M059J (cell line): ENCODE measurements at places on chromosomes 7 and 10. TPM values are rescaled to one million over a fixed set of nuclear protein-coding genes. Genes with fewer than 3 reads are reported as not detected.

Gene NEUROG3
- total RNA-seq = not detected in 2 replicates

Gene VWDE
- 3.2 and 4.4 TPM in 2 replicates for total RNA-seq

Gene PLAC9
- not detected in 2 replicates for total RNA-seq

Gene WDR86
- total RNA-seq = 0.05 TPM in 1 of 2 replicates, not detected in the other

Gene C10orf143
- 0.05 TPM in 1 of 2 replicates, not detected in the other for total RNA-seq

Gene SSC4D
- total RNA-seq = 0.39 and 0.44 TPM in 2 replicates

Gene UTF1
- not detected in 2 replicates for total RNA-seq

Gene SNX10
- total RNA-seq = 8.6 and 10.2 TPM in 2 replicates

Gene ANXA8
- total RNA-seq = 0.54 and 2.4 TPM in 2 replicates

Gene TMEM270
- 0.17 and 0.32 TPM in 2 replicates for total RNA-seq

Gene HHEX
- 0.05 TPM in 1 of 2 replicates, not detected in the other for total RNA-seq

Gene TFPI2
- 18.5 and 28.7 TPM in 2 replicates for total RNA-seq

Gene FRMD4A
- total RNA-seq = 4.0 and 10.8 TPM in 2 replicates

Gene HK1
- 46.9 and 70.9 TPM in 2 replicates for total RNA-seq

Gene LRRN3
- 5.9 and 7.8 TPM in 2 replicates for total RNA-seq
